ENCODE measurements at places on chromosomes 3 and 15.

DNA sequence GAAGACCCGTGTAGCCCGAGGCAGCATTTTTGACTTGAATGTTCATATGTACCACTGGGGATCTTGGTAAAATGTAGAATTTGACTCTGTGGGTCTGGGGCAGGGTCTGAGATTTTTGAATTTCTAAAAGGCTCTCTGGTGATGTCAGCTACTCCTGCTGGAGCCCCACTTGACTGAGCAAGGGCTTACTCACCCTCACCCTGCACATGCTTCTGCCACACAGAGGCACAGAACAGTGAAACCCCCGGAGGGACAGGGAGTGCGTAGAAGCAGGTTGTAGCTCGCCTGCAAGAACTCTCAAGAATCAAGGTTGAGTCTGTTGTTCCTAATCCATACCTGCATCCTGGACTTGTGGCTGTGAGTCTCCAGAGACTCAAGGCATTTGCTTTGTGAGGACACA is 41.1 kb downstream of the SLCO3A1 start:
- DNase-seq = no peak

DNA sequence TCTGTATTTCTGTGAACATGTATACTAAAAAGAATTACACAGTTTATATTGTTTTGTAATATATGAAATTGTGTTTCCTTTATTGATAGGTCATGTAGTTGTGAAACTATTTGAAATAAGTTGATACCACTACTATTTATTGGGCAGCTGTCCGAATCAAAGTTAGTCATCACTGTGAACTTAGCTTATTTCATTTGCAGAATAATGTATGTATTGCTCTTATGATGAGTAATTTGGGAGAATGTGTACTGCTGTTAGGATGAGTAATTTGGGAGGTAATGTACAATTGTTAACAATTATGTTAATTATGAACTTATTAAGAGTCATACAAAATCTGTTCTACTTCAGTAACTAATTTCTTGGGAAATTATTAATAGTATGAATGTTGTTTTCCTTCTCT is 22.2 kb downstream of the FXR1 start:
- no peak for DNase-seq

GRCh38 chr3:108416111-108416869 is 94.1 kb downstream of the MYH15 start:
- DNase-seq = no peak

- DNase-seq = no peak
Measured at GRCh38 chr3:178310949-178311348, 225.3 kb upstream of the KCNMB2 start.

DNA sequence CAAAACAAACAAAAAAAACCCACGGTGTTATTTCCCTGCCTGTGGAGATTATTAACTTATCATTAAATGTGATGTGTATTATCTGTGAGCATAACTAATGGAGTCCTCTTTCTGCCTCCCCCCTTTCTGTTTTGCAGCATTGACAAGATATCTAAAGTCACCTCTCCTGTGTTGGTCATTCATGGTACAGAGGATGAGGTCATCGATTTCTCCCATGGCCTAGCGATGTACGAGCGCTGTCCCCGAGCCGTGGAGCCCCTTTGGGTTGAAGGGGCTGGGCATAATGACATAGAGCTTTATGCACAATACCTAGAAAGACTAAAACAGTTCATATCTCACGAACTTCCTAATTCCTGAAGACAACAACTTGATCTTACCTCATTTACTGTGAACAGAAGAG is 25.2 kb upstream of the CEMIP start:
- no peak for DNase-seq
